ENCODE measurements at places on chromosomes 1 and 21.

DNA sequence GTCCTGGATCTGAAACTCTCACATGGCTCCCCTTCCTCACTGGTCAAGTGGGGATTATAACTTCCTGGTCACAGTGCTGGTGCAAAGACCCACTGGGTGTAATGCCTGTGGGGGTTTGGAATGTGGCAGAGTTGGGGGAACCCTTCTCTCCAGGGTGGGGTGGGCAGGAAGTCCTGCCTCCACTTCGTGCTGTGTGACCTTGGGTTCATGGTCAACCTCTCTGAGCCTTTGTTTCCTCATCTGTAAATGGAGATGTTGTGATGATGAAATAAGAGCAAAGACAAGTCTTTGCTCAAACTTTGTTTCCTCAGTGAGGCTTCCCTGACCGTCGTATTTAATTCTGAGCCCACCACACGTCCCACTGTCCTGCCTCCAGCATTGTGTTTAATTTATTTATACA is 564.7 kb downstream of the PTPRU start:
- no peak for DNase-seq

DNA sequence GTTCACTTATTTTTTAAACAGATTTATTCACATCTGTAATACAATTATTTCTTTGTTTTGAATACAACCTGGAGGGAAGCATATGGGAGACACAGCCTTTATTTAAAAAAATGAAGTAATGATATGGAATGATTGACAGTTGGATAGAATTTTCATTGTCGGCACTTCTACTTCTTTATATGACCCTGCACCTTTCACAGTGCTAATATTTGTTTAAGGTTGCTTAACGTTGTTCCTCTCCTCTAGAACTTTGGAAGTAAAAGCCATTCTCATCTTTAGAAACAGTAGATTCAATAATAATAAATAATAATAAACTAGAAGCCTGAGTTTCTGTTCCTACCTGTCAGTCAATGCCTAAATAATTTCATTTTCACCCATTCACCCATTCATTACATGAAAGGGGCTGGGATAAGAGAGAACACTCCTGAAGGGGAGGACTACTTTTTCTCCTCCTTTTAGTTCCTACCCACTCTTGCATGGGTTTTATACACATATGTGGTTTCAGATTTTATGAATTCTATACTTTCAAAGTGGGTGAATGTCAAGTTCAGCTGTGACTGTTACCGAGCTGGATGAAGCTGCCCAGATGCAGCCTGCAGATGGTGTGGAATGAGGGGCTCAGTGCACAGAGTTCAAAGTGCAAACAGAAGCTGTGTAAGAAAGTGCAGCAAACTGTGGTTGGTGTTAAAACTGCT is 9.4 kb downstream of the RUNX1 start:
- DNase-seq: no peak

- DNase-seq: no peak
Measured at GRCh38 chr1:116951200-116951935, 41.7 kb downstream of the PTGFRN start.

- no peak for DNase-seq
Measured at GRCh38 chr1:21604208-21604957, 64.8 kb downstream of the RAP1GAP start.

DNA sequence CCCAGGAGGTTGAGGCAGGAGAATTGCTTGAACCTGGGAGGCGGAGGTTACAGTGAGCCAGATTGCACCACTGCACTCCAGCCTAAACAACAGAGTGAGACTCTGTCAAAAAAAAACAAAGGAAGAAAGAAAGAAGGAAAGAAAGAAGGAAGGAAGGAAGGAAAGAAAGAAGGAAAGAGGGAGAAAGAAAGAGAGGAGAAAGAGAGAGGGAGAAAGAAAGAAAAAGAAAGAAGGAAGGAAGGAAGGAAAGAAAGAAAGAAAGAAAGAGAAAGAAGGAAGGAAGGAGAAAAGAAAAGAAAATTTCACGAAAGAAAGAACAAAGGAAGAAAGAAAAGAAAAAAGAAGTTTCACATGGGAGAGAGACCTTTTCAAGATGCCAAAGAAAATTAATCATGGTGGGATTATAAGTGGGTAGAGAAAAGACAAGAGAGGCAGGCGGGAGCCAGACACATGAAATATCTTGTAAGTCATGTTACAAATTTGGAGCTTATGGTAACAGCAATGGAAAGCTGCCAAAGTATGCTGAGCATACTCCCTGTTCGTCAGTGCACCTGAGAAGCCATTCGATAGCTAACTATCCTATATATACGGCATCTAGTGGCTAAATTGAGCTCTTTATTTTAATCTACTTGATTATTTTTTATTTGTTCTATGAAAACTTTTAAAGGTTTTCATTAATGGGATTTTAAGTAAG is 41.3 kb upstream of the TNFSF4 start:
- no peak for DNase-seq

DNA sequence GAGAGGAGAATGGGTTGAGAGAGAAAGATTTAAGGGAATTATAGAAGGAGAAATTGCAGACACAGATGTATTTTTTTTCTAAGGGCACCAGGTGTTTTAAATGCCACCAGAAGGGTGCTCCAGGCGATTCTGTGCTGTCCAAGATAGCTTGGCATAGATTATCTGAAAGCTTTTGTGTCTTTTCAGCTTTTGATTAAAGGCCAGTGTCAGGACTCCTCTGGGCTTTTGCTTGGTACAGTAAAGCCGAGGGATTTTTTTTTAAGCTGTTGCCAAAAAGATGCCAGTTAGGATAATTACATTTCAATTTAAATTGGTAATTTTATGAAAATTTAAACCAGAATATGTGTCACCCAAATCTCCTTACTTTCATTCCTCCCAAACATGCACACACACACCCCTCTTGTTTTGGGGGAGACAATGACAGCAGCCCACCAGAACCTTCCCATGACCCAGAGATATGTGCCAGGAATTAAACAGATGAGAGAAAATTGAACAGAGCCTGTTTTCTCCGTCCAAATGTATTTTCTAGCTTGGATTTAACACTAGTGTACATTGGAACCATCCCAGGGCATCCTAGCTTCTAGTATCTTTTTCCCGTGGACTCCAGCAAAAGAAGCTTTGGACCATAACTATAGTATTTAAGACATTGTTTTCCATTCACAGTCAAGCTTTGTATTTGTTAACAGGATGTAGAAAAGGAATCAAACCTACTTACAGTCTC is 670.7 kb upstream of the CXADR start:
- DNase-seq: no peak

DNA sequence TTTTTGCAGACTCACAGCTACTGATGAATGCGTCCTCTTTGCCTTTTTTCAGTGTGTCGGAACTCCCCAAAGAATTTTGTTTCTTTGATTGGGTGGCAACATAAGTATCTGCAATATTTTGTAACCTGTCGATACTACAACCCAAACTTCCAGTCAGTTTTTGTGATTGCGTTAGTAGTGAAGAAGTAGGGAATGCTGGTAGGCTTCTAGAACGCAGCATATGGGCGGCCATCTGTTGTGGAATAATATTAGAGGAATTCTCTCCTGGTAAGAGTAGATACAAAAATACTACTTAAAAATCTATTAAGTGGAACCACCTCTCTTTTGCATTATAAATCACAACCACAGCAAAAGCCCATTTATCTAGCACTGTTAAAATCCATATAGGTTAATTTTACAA is 107.4 kb downstream of the LYST start:
- no peak for DNase-seq

GRCh38 chr21:38220270-38220737 is 36.5 kb upstream of the KCNJ15 start:
- no peak for DNase-seq

GRCh38 chr1:212089560-212090163 is 54.1 kb downstream of the DTL start:
- DNase-seq: no peak

GRCh38 chr1:22611530-22611947 is 24.9 kb upstream of the C1QA start:
- DNase-seq: no peak

- no peak for DNase-seq
Measured at GRCh38 chr1:101748077-101748476, 248.6 kb downstream of the OLFM3 start.

GRCh38 chr1:67716800-67717199 is 31.8 kb downstream of the GADD45A start:
- no peak for DNase-seq

DNA sequence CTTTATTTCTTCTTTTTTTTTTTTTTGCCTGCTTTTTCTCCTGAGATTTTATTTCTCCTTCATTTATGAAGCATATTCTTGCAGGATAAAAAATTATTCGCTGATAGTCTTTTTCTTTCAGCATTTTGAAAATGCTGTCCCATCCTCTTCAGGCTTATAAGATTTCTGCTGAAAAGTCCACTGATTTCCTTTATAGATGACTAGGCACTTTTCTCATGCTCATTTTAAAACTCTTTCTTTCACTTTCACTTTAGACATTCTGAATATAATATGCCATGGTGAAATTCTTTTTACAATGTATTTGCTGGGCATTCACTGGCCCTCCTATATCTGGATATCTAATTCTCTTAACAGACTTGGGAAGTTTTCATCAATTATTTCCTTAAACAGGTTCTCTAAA is 25.5 kb upstream of the GTF2B start:
- no peak for DNase-seq

DNA sequence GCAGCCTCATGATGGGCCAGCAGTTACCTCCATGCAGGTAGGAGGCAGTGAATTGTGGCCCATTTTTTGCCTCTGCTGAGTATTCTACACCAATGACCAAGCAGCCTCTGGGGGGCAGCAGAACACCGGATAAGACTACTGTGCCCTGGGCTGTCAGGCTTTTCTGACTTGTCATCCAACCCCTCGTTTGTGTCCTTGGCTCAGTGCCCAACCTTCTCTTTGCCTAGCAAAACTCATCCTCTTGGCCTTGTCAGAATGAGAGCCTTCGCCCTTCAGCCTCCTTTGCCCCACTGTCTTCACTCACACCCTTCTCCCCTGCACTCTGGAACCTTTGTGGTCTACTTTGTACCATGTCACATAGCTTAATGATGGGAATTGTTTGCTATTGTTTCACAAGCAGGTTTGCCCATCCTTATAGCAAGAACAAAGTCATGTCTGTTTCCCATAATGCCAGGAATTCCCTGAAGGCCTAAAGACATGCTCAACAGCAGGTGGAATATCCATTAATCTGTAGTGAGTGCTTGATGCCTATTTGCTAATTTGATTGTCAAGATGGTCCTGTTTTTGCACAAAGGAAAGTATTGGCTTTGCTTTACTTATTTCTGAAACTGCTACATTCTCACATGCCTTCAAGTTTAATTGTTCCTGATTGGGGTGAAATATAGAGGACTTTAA is 255.9 kb downstream of the HHAT start:
- DNase-seq: peak; percentile 56

DNA sequence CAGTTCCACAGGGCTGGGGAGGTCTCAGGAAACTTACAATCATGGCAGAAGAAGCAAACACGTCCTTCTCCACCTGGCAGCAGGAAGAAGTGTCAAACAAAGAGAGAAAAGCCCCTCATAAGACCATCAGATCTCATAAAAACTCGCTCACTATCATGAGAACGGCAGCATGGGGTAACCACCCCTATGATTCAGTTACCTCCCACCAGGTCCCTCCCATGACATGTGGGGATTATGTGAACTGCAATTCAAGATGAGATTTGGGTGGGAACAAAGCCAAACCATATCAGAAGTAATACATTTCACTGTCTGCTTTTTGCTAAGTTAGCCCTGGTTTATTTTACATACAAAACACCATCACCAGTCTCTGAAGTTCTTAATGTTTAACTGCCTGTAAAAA is 68.5 kb downstream of the RBM11 start:
- DNase-seq: no peak

GRCh38 chr1:60898987-60899386 is 183.4 kb upstream of the NFIA start:
- no peak for DNase-seq

- no peak for DNase-seq
Measured at GRCh38 chr1:91783423-91784170, 102.4 kb downstream of the TGFBR3 start.

DNA sequence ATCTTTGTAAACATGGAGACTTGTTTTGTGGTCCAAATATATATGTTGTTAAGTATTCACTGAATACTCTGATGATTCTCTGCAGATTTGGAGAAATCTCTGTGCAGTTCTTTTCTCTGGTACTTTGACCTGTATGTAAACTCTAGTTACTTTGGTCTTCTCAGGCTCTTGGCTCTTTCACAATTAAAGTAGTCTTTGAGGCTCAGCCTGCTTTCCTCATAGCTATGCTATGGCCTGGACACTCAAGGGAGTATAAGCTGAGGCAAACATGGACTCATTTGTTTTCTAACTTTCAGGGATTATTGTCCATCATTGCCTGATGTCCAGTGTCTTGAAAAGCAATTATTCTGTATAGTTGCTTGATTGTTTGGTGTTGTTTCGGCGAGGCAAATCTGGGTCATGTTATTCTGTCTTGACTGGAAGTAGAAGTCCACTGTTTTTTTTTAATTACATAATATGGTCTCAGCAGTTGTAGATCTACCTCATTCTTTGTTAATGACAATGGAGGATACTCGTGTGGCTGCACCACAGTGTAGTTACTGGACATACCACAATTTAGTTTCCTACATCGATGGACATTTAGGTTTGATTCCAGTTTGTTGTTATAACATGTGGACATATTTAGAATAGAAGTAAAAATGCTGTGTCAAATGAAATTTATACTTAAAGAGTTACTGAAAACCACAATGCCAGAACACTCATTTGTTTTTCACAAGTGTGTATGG is 9.2 kb downstream of the PTBP2 start:
- no peak for DNase-seq

DNA sequence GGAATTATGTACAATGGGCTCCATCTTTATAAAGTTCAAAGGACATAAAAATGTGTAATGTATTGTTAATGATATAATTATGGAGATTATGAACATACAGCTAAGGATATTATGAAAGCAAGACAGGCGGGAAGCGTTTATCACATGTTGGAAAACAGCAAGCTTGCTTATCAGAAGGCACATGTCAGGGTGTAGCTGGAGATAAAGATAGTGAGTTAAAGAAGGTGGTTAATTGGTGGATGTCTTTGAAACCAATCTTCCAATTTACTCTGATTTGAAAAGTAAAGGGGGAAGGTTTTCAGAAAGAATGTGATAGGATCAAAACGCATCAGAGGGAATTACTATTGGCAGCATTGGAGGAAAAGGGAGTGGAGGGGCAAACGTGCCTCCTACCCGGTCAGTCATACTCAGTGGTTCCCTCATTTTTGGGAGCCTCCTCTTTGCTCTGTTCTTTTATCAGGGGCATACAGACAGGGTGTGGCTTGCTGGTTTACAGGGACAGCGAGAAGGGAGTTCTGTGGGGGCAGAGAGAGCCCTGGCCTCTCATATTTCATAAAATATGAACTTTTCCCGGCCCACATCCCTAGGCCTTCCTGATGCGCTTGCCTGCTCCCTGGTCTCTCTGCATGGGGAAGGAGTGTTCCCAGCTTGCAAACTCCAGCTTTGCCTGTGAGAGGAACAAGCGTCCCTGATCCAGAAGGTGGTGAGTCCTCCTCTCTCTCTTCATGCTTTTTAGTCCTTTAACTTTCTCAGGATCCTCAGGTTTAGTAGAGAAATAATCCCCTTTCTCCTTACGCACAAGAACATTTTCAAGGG is 8.0 kb upstream of the SVBP start:
- no peak for DNase-seq

DNA sequence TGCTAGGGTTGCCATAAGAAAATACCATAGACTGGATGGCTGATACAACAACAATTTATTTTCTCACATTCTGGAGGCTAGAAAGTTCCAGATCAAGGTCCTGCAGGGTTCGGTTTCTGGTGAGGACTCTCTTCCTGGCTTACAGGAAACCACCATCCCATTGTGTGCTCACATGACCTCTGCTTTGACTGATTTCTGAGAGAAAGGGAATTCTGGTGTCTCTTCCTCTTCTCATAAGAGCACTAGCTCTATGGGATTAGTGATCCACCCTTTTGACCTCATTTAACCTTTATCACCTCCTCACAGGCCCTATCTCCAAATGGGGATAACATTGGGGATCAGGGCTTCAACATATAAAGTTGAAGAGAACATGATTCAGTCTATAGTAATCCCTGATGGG is 47.5 kb downstream of the MRPL39 start:
- DNase-seq: no peak
